ENCODE measurements at places on chromosomes 2 and 18. TPM values are rescaled to one million over a fixed set of nuclear protein-coding genes. Genes with fewer than 3 reads are reported as not detected.

LYPD1 gene
- 0.33 TPM for polyA plus RNA-seq

DNA sequence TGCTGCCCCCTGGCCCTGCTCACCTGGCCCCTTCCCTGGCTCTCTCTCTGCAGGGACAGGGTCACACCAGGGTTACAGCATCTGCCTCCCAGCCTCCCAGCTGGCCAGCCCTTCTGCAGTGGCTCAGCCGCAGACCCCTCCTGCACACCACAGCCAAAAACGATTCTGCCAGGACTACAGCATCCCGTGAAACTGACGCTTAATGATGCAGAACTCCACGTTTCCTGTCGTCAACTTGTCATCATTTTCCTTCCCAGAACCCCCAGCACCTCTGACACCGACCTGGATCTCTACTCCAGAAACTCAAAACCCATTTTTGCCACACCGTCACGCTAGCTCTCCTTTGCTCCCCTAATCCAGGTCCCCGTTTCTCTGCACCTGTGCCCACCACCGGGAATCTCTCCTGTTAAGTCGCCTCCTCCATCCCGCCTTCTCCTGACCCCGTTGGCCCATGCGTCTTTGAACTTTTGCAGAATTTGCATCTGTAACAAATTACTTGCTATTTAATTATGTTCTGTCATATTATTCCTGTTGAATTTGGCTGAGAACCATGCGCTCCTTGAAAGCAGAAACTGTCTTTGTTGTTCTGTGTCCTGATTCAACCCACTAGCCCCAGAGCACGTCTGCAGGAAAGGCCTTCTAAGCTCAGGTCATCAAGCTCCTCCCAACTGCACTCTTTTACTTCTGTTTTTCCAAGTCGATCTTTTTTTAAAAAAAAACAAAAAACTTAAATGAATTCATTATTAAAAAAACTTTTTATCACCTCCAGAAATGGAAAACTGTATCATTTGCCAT lies 173.2 kb upstream of the COPS8 start:
- DNase-seq, result no peak

DNA sequence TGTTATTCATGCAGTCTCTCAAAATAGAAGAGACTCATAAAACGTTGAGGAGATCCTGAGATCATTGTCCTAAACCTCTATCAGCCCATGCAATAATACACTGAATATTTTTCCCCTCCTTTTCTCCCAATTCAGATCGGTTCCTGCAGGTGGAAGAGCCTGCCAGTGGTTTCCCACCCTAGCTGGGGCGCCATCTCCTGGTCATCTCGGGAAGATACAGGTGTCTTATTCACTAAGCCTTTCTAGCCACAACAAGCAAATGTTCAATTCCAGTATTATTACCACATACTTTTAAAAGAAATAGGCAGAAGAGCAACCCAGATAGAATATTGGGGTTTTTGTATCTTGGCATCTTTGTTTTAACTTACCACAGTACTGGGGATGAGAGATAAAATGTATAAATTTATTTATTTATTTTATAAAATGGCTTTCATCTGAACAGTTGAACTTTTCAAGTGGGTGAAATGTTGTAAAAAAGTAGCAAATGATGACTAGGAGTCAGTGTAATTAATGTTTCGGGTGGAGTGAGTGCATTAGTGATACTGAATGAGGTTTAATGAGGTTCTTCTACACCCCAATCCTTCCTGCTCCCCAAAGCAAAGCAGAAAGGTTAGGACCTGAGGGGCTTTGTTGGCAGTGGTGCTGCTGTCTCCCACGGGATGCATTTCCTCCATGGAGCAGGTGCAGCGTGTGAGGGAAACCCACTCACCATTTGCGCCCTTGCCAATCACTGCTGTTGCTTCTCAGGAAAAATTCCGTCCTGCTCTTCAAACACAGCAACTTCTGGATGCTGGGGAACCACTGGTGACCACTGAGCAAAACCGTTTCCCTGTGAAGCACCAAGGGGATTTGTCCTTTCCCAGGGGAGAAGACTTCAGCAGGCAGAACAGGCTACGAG lies 147.1 kb upstream of the FHL2 start:
- peak; percentile 60 for DNase-seq

- no peak for DNase-seq
These were observed 96.1 kb upstream of the ODC1 start for GRCh38 chr2:10544252-10544651.

GRCh38 chr2:8957628-8958027 lies 45.9 kb downstream of the MBOAT2 start:
- DNase-seq, result no peak

GRCh38 chr2:136538489-136538888 lies 226.9 kb upstream of the THSD7B start:
- DNase-seq, result no peak

DNA sequence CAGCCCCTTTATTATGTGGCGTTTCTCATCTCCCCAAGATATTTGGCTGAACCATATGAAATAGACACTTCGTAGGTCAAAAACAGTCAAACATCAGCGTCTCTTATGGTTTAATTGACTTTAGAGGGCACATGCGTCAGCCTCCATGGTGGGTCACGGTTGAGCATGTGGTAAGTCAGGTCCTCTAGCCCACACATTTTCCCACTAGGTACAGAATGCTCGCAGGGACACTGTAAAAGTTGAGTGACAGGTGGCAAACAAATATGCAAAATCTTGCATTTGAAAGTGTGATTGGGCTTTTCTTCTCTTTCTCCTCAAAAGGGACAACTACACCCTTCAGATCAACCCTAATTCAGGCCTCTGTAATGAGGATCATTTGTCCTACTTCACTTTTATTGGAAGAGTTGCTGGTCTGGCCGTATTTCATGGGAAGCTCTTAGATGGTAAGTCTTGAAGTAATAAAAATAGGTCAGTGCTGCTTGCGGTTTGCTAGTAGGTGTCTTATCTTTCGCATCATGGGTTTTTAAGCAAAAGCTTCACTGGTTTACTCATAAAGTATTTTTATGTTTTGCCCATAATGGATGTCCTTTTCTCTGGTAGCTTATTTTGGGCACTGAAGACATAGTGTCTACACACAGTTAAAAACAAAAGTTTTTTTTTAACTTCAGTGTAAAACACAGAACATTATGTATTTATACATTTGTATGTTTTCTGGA lies 261.3 kb downstream of the ALPK2 start:
- DNase-seq, result no peak

- DNase-seq, result no peak
These were observed 2.2 kb upstream of the UGT1A6 start for GRCh38 chr2:233690444-233690843.

All from heart left ventricle (tissue), 16 donors.